ENCODE measurements at places on chromosomes 7 and 10.

GRCh38 chr7:128389618-128390329 lies 20.0 kb downstream of the IMPDH1 start:
- no peak for DNase-seq

DNA sequence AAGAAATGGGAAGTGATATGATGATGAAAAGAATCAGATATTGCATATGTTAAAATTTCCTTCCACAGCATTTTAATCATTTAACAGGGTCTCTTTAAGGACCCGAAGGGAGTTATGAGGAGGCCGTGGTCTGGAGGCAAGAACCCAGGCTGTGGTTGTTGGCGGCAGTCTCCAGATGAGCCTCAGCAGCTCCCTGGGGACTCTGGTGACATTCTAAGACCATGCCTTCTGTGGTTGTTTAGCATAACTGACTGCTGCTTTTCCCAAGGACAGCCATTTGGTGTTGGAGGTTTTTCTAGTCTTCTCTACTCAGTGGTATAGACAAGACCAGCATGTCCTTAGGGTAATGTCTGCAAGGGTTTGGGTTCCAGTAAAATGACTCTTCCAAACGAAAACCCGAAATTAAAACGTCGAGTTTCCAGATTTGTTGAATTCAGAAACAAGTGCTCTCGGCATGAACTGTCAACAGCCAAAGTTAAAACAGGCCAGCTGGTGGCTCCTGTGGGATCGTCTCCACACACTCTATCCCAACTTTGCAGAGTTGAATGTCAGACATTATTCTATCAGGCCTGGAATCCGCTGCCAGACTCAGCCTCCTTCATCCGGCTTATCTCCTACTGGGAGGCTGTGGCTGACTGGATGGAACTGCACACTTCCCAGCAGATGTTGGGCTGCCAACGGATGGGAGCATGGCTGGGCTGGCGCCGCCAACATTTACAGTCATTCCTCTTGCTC lies 183.1 kb downstream of the TAX1BP1 start:
- DNase-seq: no peak

GRCh38 chr10:43123361-43124093 lies 14.7 kb upstream of the CSGALNACT2 start:
- no peak for DNase-seq

DNA sequence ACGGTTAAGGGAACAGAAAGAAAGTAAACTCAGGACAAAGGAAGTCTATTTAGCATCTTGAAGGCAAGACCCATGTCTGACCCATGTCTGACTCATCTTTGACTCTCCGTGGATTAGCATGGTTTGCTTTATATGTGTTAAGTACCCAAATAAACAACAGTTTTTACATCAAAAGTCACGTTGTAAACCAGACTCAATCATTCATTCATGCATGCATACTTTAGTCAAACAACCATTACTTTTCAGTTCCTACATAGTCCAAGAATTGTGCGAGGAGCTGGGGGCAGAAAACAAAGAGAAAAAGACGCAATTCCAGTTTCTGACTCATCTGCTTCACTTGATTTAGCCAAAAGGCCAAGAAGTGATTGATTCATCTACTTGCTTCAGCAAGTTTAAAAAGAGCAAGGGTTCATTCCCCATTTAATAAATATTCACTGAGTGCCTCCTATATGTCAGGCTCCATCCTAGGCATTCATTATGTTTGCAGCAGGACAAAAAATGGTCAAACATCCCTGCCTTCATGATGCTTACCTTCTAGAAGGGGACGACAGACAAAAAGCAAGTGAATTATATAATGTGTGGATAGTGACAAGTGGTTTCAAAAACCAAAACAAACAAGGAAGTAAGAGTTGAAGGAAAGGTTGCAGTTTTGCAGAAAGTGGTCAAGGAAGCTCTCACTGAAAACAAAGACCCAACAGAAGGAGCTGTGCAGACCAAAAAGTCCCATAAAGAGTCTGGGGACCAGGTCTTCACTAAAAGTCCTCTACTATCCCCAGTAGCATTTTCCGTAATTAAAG lies 116.2 kb downstream of the FAM107B start:
- DNase-seq: no peak
